CD8-positive, alpha-beta memory T cell (primary cell): ENCODE measurements at places on chromosomes 5 and 9. TPM values are rescaled to one million over a fixed set of nuclear protein-coding genes. Genes with fewer than 3 reads are reported as not detected.

- no peak for DNase-seq
These were observed 416.5 kb upstream of the CCNH start for GRCh38 chr5:87829217-87829551.

GRCh38 chr9:11199335-11199734, 586.5 kb upstream of the PTPRD start:
- no peak for DNase-seq

GRCh38 chr5:30725073-30725472, 468.4 kb upstream of the CDH6 start:
- DNase-seq: no peak

- no peak for DNase-seq
These were observed 149.0 kb downstream of the TMEM161B start for GRCh38 chr5:88119535-88120125.

Gene DTWD2
- polyA plus RNA-seq: 4.2 TPM

Gene CDX1
- not detected for polyA plus RNA-seq
